ENCODE measurements at places on chromosomes 4 and X. TPM values are rescaled to one million over a fixed set of nuclear protein-coding genes. Genes with fewer than 3 reads are reported as not detected.

DNA sequence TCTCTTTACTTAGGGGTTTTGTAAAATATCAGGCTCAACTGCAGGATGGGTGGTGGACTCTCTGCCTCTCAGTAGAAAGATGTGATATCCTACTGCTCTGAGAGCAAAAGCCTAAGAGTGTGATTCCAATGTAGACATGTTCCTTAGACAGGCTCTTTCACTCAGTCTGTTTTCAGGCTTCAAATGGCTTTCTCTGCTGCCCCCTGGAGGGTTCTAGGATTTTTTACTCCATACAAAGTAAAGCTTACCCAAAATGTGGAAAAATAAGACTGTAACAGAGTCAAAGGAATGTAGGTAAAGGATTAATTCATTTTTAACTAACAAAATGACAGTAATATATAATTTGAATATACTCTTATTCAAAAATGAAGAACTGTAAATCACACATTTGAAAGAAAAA is 32.1 kb downstream of the ZGRF1 start:
- peak; percentile 4 for DNase-seq

DNA sequence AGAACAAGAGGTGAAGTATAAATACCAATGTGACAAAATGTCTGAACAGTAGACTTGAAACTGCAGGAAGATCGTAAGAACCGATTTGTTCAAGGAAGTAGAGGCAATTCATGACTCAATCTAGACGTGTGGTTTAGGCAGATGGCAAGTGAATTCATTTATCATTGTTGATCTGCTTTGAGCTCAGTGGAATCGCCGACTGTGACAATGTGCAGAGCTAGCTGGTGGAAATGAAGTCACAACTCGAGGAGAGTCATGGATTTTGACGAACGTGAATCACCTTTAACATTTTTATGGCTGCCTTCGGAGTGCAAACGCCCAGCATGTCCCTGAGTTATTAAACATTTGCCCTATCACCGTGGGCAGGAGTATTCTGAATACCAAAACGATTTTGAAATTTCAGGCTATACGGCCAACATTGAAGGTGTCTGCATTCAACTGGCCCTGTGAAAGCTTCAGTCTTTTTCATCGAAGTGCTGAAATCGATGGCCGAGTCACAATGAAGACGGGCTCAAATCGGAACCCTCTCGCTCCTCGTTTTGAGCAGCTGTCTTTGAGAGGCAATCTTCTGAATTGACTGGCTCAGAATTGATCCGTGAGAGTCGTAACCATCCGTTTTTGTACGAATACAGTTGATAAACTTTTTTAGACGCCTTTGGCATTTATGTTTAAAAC is 689 bp upstream of the OGT start:
- DNase-seq: no peak

DNA sequence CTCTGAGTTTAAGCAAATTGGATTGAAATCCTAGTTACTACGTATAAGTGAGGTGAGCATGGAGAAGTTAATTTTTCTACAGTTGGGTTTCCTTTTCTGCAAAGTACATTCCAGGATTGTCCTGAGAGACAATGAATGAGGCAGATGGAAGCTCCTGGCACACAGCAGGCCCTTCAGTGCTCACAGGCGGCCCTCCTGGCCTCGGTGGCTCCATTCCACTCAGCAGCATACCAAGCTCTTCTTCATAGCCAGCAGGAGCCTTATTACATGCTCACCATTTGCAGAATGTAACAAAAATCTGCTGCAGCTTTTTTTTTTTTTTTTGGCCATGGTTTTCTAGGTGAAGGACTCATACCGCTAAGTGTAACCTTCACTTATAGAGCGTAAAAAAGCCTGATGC is 113.2 kb upstream of the FAM9B start:
- DNase-seq: no peak

DNA sequence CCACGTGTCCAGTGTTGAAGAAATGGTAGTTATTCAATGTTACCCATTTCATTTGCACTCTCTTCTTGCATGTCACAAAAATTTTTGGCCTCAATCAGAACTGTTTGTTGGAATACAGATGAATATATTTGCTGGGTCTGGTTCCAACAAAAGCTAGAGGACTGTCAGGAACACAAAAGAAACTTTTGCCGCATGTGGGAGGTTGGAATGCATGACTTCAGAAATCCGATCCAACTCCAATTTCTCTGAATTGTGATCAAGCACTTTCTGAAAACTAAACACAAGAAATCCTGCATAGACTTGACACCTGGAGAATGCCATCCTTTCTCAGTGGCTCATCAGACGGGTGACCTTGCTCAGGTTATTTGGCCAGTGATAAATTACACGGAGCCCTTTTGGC is 15.4 kb downstream of the SETD7 start:
- DNase-seq: no peak

GRCh38 chrX:43016021-43016420 is 238.1 kb upstream of the PPP1R2C start:
- no peak for DNase-seq

DNA sequence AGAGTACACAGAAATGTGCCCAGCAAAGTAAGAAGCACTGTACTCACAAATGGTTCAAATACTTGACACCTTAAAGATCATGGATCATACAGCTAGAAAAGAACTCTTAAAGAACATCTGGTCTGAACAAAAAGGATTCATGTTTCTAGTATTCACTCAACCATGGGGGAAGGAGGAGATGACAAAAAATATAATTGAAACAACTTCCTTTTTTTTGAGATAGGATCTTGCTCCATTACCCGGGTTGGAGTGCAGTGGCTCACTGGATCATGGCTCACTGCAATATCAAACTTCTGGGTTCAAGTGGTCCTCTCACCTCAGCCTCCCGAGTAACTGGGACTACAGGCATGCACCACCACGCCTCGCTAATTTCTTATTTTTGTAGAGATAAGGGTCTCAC is 6.0 kb downstream of the DHX15 start:
- DNase-seq: no peak

DNA sequence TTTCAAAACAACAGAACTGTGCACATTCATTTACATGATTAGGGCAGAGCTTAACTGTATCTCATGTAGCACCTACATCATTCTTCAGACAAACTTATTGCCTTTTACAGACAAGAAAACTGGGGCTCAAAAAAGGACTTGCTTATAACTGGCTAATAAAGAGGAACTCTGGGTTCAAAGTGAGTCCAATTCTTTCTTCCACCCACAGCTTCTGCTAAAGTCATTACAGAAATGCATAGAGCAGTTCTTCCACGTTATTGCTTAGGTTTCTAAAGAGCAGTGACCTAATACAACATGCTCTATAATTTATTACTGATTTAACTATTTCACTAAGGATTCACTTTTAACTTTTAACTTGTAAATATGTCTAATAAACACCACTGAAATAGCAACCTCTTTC is 60.6 kb downstream of the ELOVL6 start:
- DNase-seq: no peak

- no peak for DNase-seq
These were observed 53.8 kb upstream of the ABCG2 start for GRCh38 chr4:88212253-88212561.

GRCh38 chrX:56233100-56233499 is 944 bp downstream of the KLF8 start:
- DNase-seq: no peak

GRCh38 chrX:115330498-115331168 is 41.1 kb downstream of the LUZP4 start:
- DNase-seq: peak; percentile 30

DNA sequence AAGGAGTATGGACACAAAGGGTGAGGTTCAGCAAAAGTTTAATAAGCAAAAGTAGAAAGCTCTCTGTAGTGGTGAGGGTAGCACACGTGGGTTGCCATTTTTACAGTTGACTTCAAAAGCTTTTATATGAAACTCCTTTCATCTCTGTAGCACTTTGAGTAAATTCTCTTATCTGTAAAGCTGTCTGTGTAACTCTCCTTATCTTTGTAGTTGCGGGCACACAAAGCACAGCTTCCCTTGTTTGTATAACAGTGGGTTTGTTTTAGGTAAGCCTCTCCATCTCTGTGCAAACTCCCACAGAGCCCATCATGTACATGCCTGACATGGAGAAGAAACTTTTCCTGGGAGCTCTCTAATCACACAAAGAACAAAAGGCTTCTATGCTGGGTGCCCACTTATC is 325.9 kb upstream of the PABPC5 start:
- no peak for DNase-seq

- no peak for DNase-seq
These were observed 21.7 kb upstream of the FAM156A start for GRCh38 chrX:52979993-52980392.

DNA sequence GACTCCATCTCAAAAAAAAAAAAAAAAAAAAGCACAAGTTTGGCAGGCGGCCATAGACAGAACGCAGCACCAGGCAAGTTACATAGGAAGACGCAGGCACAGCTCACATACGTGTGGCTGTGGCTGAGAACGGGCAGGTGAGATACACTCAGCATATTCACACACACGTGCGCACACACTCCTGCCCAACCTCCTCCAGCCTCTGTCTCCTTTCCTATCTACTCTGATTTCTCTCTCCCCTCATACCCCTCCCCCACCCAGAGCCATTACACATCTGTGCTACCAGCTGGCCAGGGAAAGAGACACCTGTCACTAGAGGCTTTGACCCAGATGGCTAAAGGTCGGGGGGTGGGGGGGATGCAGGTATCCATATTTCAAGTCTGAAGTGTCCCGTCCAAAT is 2.2 kb upstream of the SLC38A5 start:
- no peak for DNase-seq

DNA sequence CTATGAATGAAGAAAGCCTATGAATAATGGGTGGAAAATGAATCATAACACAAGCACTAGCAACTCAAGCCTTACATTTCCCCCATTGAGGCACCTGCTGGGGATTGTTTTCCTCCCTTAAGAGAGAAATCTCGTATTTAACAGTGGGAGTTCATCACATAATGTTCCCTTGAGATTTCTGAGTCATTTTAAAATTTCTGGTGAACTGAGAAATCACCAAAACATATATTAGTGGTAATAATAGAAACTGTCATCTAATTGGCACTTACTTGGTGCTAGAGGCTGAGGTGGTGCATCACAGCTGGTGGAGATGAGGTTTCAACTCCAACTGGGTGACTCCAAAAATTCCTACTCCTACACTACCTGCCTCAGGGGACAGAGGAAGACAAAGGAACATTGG is 561.3 kb upstream of the LCORL start:
- no peak for DNase-seq

DNA sequence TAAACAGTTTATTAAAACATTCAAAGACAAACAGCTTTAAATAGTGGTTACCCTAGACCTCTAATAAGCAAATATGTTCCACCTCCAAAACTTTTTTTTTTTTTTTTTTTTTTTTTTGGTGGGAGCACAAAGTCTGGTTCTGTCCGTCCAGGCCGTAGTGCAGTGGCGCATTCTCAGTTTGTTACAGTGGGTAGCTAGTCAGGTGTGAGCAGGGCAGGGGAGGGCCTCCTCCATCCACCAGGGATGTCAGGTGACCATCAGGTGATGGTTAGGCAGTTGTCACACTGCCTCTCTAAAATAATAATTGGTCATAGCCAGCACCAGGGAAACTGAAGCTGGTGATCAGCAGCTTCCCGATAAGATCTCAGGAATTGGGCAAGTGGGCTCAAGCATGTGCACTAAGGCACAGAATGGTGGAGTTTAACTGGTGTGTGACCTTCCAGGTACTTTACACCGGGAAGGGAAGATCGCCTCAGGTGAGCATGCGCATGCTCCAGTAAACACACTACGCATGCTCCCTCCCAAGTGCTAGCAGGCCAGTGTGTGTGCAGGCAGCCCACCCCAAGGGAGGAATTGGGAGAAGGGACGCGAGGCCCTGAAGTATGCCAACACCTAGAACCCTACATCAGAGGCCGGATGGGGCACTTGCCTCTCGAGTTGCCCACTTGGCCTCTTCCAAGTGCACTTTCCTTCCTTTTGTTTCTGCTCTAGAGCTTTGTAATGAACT is 27.2 kb downstream of the TNIP2 start:
- DNase-seq: no peak

DNA sequence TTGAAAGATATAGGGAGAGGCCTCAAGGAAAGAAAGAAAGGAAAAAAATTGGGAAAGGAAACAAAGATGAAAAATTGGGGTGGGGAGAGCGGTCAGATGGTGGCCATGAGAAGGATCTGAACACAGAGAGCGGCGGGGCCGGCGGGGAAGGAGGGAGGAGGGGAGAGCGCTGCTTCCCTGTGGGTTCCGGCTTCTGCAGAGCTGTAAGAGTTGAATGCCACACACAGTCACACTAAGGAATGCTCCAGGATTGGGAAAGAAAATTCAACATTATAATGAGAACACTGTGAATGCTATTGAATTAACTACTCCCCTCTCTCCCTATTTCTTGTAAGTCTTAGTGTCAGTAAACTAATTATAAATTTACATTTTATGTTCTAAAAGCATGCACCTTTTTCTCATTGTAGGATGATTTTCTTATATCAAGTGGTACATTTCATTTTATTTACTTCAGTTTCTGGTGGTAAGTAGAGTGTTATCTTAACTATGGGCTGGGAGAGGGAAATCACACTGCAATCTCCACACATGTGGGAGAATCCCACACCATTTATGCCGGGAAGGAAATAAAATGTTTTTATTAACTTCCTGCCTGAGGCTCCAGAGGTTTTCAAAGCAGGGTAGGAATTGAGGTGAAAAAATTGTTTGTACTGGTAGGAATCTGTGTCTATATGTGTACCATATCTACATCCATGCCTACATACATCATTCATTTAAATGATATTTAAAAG is 904 bp downstream of the F11 start:
- DNase-seq: no peak

GRCh38 chr4:72496119-72496518 is 72.9 kb downstream of the ADAMTS3 start:
- DNase-seq: no peak

DNA sequence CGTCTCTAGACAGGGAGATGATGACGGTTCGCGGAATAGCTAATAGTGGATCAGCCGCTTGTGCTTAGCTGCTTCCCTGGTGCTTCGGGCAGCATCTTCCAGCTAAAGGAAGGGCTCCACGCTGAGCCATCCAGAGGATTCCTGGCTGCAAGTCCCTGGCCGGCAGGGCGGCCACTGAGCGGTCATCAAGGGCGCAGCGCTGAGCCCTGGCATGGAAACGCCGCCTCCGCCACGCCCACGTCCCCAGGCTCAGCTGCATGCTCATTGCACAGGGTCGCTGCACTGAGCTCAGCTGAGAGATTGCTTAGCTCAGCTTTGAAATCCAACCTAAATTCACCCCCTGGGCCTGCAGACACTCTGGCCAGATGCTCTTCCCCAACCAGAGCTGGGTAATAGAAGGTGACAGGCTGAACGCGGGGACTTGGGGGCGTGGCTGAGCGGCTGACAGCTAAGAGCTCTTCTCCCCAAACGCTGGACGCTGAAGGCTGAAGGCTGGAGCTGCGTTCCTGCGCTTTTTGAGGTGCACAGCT is 118.2 kb upstream of the KIT start:
- no peak for DNase-seq

Gene MAML3
- total RNA-seq: 9.5 TPM

Gene TRIM75
- total RNA-seq: not detected

Gene STPG2
- total RNA-seq: 0.14 TPM

Gene SERTM2
- total RNA-seq: not detected

Gene HPSE
- total RNA-seq: 30.7 TPM

Gene APLN
- 224 TPM for total RNA-seq

Gene PF4V1
- total RNA-seq: not detected

Gene CDX4
- total RNA-seq: not detected

Gene ZNF732
- total RNA-seq: 1.1 TPM

Gene ARL9
- total RNA-seq: 0.07 TPM

Gene EFHC2
- not detected for total RNA-seq

Gene ADGRL3
- not detected for total RNA-seq
